ENCODE measurements at places on chromosomes 6 and 20.

GRCh38 chr6:37745748-37746147, 48.1 kb upstream of the MDGA1 start:
- no peak for DNase-seq

DNA sequence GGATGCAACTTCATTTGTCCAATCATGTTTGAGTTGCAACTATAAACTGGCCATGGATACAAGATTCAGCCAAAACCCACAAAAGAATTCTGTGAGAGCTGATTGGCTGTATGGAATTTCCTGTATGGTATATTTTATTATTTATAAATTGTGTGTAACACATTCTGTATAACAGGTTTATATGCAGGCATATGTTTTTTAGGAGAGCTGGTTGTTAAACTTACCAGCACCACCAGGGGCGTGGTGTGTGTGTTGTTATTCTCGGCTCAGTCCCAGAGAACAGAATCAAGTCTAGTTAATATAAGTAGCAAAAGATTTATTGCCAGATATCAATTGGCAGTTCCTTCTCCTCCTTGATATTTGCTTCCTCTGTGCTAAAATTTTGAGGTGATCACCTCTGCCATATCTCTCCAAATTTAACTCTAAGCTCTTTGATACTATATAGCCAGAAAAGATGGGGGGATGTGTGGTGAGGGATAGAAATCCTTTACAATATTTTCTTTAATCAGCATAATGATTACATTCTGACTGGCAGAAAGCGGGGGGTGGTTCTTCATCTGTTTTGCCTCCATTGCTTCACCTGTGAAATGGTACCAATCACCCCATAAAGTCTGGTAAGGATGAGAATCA, 22.9 kb downstream of the CNBD2 start:
- DNase-seq, result peak; percentile 41

- DNase-seq, result no peak
Measured at GRCh38 chr20:8858181-8858787, 210.6 kb upstream of the PLCB4 start.

DNA sequence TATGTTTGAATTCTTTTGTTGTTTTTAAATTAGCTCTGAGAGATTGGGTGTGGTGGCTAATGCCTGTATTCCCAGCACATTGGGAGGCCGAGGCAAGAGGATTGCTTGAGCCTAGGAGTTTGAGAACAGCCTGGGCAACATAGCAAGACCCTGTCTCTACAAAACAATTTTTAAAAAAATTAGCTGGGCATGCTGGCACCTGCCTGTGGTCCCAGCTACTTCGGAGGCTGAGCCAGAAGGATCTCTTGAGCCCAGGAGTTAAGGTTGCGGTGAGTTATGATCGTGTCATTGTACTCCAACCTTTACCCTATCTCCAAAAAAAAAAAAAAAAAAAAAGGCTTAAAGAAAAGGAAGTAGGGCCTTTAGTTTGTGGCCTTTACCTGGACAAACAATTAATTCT, 22.9 kb downstream of the DHX35 start:
- no peak for DNase-seq

GRCh38 chr6:34912715-34913464, 23.8 kb downstream of the ANKS1A start:
- peak; percentile 62 for DNase-seq

- DNase-seq, result no peak
Measured at GRCh38 chr6:144335311-144335861, 50.3 kb downstream of the UTRN start.

DNA sequence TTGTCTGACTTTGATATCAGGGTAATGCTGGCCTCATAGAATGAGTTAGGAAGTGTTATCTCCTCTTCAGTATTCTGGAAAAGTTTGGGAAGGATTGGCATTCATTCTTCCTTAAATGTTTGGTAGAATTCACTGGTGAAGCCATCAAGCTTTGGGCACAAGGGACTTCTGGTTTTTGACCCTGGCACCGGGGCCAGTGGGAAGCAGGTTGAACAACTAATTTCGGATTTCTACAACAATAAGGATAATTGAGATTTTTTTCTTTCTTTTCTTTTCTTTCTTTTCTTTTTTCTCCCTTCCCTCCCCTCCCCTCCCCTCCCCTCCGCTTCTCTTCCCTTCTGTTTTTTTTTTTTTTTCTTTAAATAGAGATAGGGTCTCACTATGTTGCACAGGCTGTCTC, 70.4 kb downstream of the EFCAB8 start:
- DNase-seq, result no peak

- no peak for DNase-seq
Measured at GRCh38 chr20:37801921-37802320, 101.0 kb upstream of the VSTM2L start.

- no peak for DNase-seq
Measured at GRCh38 chr6:24306936-24307335, 50.9 kb downstream of the DCDC2 start.

GRCh38 chr6:89079511-89080234, 878 bp upstream of the PNRC1 start:
- DNase-seq, result peak; percentile 80

DNA sequence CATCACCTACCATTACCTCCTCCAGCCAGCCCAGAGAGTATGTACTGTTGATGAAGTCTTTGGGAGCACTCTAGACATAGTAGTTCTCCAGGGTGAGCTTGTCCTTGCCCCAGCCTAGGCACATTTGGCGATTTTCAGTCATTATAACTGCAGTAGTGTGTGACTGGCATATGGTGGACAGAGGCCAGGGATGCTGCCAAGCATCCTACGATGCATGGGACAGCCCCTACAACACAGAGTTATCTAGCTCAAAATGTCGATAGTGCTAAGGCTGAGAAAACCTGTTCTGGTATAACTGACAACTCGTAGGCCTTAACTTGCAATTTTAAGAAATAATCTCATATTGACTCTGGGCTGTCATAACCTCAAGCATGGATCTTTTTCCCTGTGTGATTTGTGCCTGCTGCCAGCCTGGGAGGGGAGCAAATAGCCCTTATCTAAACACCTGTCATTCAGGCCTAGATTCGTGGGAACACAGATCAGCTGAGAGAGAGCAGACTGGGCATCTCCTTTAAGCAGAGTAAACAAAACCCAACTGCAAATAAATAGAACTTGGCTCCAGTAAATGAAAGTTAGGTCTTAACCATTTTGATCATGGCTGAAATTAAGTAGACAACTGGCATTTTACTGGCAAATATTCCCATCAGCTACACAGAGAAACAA, 102.6 kb downstream of the SPTLC3 start:
- DNase-seq, result no peak

DNA sequence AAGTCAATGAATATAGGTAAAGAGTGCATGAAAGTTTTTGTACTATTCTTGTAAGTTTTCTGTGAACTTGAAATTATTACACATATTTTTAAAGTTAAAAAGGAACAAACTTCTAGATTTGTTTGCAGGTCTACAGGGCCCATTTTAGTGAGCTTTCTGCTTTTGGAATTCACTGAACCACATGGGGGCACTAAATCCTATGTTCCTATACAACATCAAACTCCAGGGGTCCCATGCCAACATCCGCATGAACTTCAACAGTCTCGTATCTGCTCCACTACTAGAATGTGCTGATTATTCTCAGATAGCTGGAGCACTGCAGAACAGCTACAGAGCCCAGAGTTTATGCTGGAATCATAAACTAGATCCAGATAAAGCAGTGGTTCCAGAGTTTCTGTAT, 347.9 kb upstream of the SPTLC3 start:
- no peak for DNase-seq

DNA sequence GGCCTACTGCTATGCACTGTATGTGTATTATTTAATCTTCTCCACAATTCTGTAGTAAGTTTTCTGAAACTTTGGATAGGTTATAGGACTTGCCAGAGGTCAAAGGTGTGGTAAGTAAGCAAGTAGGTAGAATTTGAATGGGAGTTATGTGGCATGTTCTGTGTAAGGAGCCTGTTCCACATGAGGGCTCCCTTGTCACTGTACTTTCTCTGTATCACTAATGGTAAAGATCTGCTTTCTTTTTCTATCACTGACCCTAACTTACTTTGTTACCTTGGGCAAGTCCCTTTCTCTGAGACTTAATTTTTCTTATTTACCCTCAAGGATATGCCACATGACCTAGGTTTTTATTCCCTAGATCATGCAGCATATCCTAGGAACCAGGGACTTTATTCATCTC, 50.3 kb downstream of the EIF2S2 start:
- no peak for DNase-seq

DNA sequence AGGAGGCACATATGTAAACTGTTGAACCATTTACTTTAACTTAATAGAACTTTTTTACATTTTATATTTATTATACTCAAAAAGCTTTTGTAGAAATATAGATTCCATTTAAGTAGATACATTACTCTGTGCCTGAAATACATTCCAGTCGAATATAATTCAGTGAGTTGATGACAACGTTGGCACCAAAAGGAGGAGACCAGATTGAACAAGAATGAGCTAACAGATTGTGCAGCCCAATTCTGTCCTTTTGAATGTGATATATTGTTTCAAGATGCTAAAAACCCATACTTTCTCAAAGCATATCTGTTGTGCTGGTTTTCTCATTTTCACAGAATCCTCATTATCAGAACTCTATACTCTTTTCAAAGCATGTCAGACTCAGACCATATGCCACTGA, 147.4 kb upstream of the SIM1 start:
- DNase-seq, result no peak

- DNase-seq, result no peak
Measured at GRCh38 chr6:72974276-72974675, 251.0 kb downstream of the KHDC1L start.

- no peak for DNase-seq
Measured at GRCh38 chr6:76435174-76435573, 362.7 kb upstream of the IMPG1 start.

- DNase-seq, result no peak
Measured at GRCh38 chr6:3801960-3802359, 47.2 kb upstream of the FAM50B start.

Data from activated naive CD4-positive, alpha-beta T cell treated with anti-CD3 and anti-CD28 coated beads, Interleukin-2, amount 10 ng/mL, durations not matched to agents 7 days and 5 days (primary cell).